ENCODE measurements at places on chromosomes 16 and 17.

- DNase-seq: no peak
Measured at GRCh38 chr16:55297062-55297909, 26.7 kb upstream of the IRX6 start.

GRCh38 chr17:41680426-41681040 is 8.2 kb upstream of the EIF1 start:
- DNase-seq: no peak

DNA sequence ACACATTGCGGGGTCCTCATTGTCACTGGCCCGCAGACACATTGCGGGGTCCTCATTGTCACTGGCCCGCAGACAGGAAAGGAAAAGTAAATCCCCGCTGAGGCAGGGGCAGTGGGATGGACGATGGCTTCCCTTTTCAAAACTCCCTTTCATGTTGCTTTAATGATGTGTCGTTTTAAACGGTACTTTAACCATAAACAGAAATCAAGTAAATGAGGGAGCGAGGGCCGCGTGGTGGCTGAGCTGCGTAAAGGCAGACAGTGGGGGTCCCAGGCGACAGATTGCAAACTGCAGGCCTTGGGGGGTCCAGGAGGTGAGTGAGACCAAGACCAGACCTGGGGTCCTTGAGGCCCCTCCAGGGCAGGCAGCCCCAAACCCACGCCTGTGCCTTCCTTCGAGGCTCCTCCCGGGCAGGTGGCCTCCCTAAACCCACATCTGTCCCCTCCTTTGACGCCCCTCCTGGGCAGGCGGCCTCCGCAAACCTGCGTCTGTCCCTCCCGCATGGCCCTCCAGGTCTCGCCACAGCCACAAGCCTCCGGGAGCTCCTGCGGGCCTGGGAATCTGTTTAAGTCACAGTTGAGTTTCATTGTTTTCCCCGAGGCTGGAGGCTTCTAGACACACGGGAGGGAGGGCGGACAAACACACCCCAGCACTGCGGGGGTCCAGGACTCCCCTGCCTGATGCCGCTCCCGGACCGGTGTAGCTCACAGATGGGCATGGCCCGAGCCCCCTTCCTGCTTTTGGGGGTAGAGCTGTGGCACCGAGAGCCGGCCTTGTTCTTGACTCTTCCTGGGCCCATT is 7.3 kb downstream of the PIEZO1 start:
- DNase-seq: no peak

DNA sequence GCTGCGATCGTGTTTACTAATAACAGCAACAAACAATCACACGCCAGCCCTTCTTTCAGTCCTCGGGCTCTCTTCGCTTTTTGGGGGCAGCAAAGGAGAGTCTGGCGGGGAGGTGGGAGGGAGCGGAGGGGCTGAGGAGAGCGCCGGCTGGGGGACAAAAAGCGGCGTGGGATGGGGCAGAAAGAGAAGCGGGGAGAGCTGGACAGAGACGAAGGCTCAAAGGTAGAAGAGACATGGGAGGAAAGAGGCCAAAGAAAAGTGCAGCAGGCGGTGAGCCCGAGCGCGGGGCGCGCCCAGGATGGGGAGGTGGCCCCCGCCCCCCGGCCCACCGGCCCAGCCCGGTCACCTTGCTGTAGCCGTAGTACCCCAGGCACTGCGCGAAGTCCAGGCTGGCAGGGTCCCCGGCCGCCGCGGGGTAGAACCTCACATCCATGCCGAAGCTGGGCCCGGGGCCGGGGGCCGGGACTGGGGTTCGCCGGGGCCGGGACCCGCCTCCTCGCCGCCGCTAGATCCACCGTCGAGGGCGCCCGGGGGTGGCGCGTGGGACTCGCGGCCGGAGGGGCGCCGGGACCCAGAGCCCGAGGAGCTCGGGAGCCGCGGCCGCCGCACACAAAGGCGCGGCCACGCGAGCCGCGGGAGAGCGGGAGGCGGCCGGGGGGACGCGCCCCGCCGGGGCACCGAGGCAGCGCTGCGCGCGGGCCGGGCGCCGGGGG is 496 bp downstream of the TOX3 start:
- no peak for DNase-seq

- no peak for DNase-seq
Measured at GRCh38 chr16:65908568-65908967, 457.9 kb upstream of the CDH5 start.

DNA sequence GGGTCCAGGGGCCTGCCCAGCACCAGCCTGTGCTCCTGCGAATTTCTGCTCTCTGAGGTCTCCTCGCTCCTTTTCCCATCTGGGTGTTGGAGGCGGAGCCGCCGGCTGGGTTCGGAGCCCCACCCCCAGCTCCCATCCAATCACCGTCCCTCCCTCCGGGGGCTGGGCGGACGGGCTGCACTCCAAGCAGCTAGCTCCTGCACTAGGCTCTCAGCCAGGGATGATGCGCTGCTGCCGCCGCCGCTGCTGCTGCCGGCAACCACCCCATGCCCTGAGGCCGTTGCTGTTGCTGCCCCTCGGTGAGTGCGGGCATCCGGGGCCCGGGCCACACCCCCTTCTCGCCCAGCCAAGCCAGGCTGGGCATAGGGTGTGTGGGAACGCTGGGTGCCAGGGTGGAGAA is at the start of gene NRN1L:
TSS of gene NRN1L (plus strand) at position 202 of the 400 bp plus-strand sequence. CDS start at position 221, 19 bp downstream.
- no peak for DNase-seq

DNA sequence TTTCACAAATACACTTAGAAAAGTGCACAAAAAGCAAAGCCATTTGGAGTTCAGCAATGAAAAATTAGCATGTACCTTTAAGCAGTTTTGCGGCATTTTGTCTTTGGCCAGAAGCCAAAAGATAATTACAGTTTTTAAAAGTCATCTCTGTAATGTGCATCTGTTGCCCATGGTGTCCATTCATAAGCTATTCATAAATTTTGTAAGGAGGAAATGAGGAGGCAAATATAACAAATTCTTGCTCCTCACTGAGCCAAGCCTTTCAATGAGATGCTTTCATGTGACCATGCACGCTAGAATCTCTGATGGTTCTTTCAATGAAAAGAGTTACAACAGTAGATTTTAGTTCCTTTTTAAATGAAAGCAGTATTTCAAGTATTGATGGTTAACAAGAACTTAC is 247.1 kb upstream of the MON1B start:
- no peak for DNase-seq

- peak; percentile 60 for DNase-seq
Measured at GRCh38 chr17:34370997-34371395, 8.0 kb upstream of the CCL1 start.

DNA sequence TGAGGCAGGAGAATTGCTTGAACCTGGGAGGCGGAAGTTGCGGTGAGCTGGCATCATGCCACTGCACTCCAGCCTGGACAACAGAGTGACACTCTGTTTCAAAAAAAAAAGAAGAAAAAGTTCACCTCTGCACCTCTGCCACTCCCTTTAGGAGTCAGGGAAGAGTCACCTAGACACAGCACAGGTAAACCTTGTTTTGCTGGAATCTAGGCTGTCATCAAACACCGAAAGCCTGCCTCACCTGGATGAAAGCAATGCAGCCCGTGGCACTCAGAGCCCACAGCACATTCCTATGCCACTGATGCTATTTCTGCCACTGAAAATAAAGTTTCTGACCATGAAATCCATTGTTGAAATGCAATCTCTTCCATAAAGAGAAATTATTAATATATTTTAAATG is 22.2 kb downstream of the CFAP52 start:
- no peak for DNase-seq

DNA sequence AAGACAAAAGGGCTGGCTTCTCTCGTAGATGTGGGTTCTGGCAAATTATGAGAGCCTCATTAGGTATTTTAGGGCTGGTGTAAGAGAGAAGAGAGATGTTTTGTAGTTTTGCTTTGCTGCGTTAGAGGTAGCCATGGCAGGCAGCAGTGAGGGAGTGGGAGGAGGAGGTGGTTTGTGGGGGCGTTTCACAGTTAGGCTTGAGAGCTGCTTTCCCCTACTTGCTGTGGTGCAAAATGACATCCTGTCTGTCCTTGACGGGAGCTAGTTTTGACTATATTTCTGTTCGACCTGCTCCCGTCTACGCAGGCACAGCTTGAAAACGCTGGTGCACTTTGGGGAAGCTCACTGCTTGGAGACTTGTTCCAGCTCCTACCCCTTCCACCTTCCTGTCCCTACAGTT is 75.5 kb downstream of the SLC5A11 start:
- DNase-seq: no peak

DNA sequence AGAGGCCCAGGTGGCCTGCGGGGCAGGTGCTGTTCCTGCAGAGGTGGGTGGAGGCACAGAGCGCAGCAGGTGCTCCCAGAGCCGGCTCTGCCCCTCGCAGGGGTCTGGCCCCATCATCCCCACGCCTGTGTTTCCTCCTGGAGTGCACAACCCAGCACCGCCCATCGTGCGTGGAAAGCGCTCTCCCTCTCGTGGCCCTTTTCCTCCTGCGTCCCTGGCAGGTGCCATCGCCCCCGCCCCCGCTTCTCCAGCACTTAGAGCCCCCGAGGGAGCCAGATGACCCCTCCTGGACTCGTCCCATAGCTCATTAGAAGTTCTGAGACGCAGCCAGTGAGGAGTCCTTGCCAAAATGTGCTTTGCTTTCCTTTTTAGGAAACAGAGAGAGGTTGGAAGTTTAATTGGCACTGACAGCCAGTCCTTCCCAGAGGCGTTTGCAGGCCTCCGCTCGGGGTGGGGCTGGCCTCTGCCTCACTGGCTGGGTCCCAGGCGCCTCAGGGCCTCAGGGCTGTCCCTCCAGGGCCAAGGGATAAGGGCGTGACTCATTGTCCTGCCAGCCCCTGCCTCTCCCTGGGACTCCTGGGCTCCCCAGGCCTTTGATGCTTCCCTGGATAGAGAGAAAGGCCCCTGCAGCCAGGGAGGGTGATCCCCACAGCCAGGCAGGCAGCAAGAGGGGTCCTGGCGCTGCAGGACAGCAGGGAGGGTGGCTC is 32.2 kb upstream of the CHMP6 start:
- no peak for DNase-seq

GRCh38 chr17:77610518-77610893 is 348.0 kb upstream of the TNRC6C start:
- DNase-seq: no peak

GRCh38 chr17:62405451-62405850 is 18.2 kb upstream of the METTL2A start:
- DNase-seq: no peak

- no peak for DNase-seq
Measured at GRCh38 chr16:65621640-65622039, 499.8 kb upstream of the CDH11 start.

DNA sequence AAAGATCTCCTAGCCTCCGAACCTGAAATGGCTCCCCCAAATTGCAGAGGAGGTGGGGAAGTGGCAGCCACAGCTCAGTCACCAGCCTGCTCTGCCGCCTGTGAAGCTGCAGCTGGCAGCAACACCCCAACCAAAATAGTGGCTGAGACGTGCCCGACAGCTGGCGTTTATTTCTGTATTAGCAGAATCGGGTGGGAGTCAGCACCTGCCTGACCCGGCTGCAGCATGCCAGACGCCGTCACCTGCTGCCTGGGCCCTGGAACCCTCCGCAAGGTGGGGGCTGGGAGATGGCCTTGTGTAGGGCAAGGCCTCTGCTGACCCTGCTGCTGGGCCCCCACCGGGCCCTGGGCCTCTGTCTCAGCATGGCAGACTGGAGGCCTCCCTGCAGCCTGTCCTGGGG is 17.5 kb upstream of the PABPN1L start:
- DNase-seq: no peak

DNA sequence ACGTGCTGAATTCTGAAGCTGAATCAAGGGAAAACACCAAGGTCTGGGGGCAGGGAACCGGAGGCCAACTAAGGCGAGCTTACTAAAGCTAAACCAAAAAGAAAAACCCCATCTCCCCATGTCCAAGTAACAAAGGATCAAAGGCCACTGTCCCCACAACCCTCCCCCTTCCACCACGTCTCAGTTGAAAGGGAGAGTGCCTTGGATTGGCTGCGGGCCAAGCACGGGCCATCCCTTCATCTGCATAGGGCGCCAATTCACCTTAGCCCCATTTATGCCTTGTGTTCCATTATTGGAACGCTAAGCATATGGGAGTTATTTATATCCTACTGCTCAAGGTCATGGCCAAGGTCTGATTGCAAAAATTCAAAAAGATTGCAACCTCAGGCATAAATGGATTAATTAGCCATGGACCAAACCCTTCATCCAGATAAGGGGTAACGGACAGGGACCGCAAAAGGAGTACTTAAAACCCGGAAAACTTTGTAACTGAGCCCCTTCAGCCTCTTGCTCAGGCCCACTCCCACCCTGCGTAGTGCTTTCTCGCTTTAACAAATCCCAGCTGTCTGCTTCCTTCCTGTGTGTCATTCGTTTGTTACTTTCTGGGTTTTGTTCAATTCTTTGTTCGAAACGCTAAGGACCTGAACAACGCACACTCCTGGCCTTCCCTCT is 740 bp upstream of the ATP6V0D1 start:
- DNase-seq: peak; percentile 49

DNA sequence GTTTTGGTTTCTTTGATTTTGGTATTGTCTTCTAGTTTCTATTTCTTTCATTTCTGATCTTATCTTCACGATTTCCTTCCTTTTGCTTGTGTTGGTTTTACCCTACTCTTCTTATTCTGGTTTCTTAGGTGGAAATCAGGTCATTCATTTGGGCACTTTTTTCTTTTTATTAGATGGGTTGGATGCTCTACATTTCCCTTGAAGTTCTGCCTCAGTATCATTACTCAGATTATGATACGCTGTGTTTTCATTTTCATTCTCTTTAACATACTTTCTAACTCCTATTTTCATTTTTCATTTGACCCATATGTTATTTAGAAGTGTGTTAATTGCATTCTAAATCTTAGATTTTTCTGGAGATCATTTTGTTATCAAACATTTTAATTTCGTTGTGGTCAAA is 108.6 kb downstream of the IRF8 start:
- no peak for DNase-seq

DNA sequence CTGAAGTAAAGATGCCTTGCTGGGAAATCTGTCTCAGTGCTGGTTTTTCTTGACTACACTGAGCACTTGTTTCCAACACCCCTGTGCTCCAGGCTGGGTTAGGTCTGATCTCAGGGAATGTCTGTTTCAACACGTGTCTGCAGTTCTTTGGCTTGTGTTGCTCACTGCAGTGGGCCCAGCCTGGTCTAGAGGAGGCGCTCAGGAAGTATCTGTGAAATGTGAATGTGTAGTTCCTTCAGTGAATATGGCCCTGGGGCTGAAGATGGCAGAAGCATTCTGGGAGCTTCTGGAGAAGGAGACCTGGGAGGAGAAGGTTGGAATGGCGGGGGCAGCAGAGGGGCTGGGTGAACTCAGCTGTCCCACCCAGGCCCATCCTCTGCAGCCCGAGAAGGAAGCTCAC is 8.1 kb upstream of the YPEL3 start:
- DNase-seq: no peak

GRCh38 chr16:86072328-86073102 is 173.6 kb downstream of the IRF8 start:
- peak; percentile 46 for DNase-seq

- DNase-seq: no peak
Measured at GRCh38 chr16:30406795-30407101, 658 bp upstream of the ZNF771 start.

GRCh38 chr17:17204635-17205231 is 1.4 kb downstream of the PLD6 start:
- DNase-seq: no peak

DNA sequence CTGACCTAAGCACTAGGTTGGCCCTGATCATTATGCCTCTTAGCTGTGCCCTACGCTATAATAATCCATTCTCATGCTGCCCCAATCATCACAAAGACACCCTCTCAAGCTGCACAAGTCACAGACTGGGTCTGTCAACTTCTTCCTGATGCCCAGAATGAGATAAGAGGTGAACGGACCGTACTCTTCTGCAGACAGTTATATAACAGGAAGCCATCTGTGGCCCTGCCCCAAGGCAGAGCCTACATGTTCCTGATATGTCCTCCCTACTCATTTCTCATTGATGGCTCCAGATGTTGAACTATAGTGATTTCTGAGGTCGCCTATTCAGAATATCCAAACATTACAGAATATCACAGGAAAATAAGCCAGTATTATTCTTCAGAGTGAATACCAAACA is 471.6 kb upstream of the ERCC4 start:
- DNase-seq: no peak

GRCh38 chr17:28572259-28573039 is 1.1 kb upstream of the PIGS start:
- DNase-seq: no peak
